ENCODE measurements at places on chromosomes 5 and 9. TPM values are rescaled to one million over a fixed set of nuclear protein-coding genes. Genes with fewer than 3 reads are reported as not detected.

SLC36A2 gene
- not detected for total RNA-seq

FST gene
- total RNA-seq = 0.63 TPM

PTGR1 gene
- 611 TPM for total RNA-seq

SLC44A1 gene
- total RNA-seq = 70.2 TPM

BSPRY gene
- 28.8 TPM for total RNA-seq

PPIC gene
- 22.3 TPM for total RNA-seq

ST6GALNAC6 gene
- total RNA-seq = 23.3 TPM

DNA sequence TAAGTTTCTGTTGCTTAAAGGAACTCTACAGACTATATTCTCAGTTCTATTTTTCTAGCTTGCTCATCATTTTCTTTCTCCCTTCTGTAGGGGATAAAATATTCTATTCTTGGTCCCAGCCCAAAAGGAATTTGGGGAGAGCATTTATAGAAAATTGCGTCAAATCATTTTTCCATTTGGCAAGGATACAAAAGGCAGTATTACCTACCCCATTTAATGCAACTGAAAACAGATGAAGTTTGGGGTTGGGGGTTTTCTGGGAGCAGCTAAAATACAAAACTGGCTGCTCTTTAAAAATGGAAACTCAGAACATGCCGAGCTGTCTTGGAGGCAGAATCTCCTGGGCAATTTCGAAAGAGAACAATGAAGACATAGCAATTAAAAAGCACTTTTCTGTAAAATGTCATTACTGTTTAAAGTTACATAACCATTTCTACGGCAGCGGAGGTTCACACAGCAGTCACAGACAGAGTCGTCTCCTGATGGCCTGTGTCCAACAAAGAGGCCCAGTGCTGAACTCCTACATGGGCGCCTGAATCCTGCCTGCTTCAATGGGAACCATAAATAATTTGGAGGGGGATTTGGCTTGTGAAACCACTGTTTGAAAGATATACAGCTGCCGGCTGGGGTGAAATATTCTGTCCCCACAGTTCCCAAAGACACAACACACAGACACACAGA is 152.4 kb downstream of the BRINP1 start:
- DNase-seq = no peak

DNA sequence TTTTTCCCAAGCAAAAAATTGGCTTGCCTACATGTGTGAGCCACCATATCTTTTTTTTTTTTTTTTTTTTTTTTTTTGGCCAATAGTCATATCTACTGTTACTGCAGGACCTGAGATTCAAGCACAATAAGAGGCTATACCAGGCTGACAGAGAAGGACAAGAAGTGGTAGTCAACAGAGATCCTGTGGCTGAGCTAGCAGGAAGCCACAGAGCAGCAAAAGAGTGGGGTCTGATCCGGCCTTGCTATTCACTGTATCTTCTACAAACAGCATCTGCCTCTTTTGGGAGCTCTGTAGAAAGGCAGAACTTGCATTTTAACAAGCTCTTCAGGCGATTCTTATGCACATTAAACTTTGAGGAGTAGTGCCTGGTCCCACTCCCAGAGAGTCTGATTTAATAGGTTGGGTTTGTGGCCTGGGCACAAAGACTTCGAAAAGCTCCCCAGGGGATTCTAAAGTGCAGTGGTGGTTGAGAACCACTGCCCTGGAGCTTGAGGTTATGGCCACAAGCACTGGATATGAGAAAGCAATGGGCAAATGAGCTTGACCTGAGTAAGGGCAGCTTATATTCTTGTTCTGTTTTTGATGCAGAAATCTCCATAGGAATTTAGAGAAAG is 162.8 kb downstream of the PIK3R1 start:
- DNase-seq = no peak

DNA sequence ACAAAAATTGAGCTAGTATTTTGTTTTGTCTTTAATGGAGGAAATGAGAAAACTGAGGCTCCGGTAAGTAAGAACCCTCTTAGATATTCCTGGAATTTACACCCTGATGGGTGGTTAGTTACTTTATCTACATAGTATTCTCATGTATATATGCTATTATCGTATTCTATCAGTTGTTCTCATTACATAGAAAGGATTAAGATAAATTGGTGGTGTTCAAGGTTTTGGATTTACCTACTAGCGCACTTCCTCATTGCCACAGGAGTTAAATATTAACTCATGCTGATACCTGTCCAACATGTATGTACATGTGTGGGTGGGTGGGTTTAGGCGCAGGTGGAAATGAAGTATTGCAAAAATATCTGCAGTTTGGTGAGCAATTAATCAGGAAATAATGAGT is 61.1 kb upstream of the IFNE start:
- no peak for DNase-seq

GRCh38 chr5:2239201-2239910 is 356.6 kb upstream of the IRX4 start:
- DNase-seq = no peak

DNA sequence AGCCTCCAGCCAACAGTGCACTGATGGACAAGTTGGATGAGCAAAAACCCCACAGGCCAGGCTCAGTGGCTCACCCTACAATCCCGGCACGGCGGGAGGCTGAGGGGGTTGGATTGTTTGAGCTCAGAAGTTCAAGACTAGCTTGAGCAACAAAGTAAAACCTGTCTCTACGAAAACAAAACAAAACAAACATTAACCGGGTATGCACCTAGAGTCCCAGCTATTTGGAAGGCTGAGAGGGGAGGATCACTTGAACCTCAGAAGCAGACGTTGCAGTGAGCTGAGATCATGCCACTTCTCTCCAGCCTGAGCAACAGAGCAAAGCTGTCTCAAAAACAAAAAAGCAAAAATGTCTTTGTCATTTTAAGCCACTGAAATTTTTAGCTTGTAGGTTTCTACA is 55.1 kb upstream of the DMRT1 start:
- DNase-seq = no peak

- DNase-seq = no peak
Measured at GRCh38 chr5:322281-322941, 897 bp downstream of the AHRR start.

GRCh38 chr9:101333926-101334702 is 50.7 kb downstream of the BAAT start:
- DNase-seq = no peak

GRCh38 chr9:21668516-21668915 is 133.9 kb upstream of the MTAP start:
- DNase-seq = no peak

DNA sequence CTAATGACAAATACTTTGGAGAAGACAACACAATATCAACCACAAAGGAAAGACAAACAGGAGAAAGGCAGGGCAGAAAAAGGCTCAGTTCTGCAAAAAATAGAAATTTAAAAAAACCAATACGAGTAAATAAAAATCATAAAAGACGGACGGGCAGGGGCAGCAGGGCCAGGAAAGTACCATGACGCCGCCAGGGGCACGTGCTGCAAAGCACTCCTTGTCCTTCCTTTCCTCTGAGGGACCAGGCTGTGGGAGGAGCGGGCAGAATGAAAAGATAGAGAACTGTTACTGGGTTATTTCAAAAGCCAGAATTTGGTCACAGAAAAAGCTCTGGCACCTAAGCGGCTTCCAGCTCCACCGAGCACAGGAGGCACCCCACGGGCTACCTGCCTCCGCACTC is 53.9 kb downstream of the HABP4 start:
- DNase-seq = no peak

DNA sequence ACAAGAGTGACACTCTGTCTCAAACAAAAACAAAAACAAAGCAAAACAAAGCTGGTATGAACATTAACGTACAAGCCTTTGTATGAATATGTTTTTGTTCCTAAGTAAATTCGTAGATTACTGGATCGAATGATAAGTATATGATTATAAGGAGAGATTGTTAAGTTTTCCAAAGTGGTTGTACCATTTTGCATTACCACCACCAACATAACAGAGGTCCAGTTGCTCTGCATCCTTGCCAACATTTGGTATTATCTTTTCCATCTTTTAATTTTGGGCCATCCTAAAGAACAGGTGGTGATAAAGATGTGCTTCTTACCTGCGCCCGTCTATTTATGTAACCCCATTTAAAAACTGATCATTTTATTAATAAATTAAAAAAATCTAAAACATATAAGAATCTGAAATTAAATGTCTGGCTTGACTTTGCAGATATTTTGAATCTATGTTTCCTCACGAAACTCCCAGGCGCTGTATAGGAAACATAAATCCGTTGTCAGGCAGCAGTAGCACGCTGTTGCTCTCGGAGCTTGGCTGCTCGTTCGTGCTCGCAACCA is 593 bp upstream of the NAA35 start:
- no peak for DNase-seq

DNA sequence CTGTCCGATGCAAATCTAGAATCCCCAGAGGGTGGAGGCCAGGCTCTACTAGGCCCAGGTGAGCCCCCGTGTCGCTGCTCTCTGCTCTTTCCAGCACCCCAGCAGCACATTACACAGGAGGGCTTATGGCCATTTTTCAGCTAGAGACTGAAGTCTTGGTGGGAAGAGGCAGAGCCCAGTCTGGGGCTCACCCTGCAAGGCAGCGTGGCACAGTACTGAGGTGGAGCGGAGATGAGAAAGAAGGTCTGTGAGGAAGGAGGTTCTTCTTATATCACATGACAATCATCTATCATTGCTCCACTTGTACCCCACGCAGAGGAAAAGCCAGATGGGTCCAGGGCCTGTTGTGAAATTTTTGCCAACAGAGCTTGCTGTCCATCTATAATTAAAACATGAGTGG is 10.0 kb upstream of the KIF12 start:
- no peak for DNase-seq

- no peak for DNase-seq
Measured at GRCh38 chr9:134948149-134948548, 30.4 kb upstream of the FCN1 start.

Measured in PC-9 (cell line).